ENCODE measurements at places on chromosomes 12 and 14.

DNA sequence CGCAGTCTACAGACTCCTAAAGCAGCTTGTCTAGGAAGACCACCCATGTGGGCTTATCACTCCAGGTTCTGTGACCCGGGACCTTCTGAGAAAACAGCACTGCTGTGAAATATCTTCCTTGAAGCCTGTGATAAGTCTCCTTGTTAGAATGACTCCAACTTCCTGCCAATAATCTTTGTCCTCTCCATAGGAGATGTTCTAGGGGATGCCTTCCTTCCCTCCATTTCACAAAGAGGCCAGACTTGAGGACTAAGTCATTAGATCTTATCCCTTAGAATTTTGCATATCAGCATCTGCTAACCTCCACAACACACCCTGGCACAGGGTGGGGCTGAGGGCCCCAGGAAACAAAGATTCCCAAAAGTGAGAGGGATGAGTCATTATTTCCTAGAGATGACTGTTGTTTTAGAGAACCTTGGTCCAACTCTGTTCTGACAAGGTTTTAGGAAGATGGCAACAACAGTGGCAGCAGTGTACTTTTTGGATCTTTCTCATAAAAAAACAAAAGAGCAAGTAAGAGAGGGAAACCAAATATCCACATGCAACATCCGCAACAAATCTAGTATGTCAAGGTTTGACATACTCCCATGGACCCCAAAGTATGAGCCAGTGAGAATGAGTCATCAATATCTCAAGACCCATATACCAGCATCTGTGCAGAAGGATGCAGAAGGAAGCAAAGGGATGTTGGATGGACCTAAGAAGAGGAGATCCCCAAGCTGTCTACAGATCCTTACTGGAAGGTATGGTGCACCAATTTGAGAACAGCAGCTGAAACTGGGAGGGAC lies 6.0 kb downstream of the LTB4R start:
- no peak for DNase-seq

GRCh38 chr12:39902821-39903220 lies 203.1 kb downstream of the SLC2A13 start:
- no peak for DNase-seq

GRCh38 chr14:57182760-57183503 lies 85.8 kb downstream of the EXOC5 start:
- no peak for DNase-seq

- no peak for DNase-seq
Measured at GRCh38 chr14:23182372-23183157, 895 bp downstream of the SLC7A8 start.

- DNase-seq: no peak
Measured at GRCh38 chr12:1932264-1932777, 13.9 kb upstream of the CACNA2D4 start.

DNA sequence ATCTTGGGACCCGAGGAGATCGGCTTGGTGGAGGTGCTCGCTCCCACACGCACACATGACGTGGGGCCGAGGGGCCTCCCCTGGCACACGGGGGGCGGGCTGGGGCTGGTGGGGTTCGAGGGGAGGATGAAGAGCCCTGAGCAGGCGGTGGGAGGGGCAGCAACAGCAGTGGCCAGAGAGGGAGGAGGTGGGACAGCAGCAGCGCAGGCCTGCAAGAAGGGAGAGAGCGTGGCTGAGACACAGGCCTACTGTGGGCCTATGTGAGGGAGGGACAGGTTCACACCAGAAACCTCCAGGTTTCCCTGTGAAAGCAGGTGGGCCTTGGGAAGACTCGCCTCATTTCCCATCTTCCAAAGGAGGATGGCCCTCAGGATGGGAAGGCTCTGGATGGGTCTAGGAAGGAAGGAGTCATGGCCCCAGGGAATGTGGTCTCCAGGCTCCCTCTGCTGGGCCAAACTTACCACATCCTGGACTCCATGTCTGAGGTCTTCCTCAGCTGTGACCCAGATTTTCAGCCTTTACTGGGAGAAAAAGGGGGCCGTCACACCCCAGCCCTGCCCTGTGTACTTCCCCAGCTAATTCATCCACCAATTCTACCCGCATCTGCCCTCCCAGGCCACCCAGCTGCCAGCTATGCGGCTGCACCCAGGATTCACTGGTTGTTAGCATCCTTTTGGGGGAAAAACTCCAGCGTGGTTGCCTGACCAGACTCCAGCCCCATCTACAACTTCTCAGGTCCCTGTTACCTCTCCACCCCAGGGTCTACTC lies 2.8 kb downstream of the PIANP start:
- no peak for DNase-seq

GRCh38 chr12:62868820-62869219 lies 66.1 kb downstream of the PPM1H start:
- no peak for DNase-seq

DNA sequence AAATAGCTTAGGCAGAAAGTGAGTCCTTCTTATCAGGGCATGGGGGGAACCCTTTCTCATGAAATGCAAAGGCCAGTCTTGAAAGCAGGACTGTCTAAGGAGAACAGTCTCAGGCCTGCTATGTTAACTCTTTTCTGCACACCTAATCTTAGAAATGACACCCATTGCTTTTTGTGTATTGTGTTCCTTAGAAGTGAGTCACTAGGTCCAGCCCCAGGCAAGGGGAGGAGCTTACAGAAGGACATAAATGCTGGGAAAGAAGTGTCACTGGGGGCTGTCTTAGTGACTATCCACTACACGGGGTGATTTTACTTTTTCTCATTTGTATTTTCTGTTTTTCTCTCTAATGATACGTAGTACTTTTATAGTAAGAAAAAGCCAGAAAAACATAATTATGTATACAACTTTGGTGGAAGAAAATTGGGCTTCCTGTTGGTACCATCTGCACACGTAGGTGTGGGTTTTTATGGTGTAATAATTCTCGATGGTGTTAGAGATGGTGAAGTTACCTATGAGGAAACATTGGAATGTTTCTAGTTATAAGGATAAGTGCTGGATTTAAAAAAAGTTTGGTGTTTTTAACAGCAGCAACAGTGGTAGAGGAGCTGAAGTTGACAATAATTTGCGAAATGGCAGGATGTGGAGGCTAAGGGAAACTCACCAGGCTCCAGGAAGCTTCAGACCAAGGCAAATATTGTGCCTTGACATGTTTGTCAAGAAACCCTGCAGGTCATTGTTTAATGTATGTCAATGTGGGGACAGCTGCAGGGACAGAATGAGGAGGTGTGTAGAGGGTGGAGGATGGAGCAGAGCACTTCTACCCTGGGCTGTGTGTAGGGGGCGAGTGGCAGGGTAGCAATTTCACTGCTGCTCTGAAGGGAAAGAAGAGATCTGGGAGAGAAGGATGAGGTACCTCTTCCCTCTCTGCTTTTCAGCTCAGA lies 214.9 kb downstream of the KTN1 start:
- no peak for DNase-seq

- DNase-seq: no peak
Measured at GRCh38 chr12:108090107-108090899, 38.8 kb upstream of the WSCD2 start.

- DNase-seq: no peak
Measured at GRCh38 chr12:92879698-92880322, 49.3 kb downstream of the EEA1 start.

DNA sequence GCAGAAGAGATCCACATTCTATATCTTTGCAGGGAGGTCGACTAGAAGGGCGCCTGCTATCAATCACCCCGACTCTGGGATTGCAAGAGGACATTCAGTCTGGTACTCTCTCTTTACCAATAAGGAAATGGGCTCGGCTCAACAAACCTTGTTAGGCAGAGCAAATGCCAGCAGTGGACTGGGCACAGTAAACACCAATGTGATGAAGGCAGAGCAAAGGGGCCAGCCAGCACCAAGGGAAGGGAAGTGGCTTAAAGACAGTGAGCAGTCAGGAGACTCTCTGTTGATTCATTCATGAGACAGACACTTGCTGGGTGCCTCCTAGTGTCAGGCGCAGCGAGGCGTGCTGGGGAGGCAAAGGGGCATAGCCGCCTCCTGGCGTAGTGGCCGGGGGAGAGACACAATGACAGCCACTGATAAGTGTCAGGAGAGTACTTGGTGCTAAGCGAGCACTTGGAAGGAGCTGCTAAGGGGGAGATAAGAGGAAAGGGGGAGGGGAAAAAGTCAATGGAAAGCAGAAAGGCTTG lies 34.1 kb downstream of the TMCC3 start:
- no peak for DNase-seq

- DNase-seq: no peak
Measured at GRCh38 chr12:13004361-13004760, 4.3 kb upstream of the HEBP1 start.

DNA sequence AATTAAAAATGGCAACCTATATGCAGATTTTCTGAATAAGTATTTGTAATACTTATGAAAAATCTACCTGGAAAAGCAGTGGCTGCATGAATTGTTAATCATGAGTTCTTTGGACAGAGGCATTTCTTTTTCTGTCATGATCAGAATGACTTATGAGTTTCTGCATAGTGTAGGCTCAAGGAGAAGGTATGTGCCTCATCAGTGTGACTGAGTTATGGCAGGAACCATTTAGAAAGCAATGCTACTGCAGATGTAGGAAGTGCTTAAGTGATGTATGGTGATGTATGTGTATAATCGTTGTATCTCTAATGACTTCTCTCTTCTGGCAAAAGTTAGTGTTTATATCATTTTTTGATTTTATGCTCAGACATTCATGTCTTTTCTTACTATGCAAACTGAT lies 816.4 kb upstream of the FBXO33 start:
- DNase-seq: no peak

- no peak for DNase-seq
Measured at GRCh38 chr12:75047885-75048525, 161.6 kb downstream of the KCNC2 start.

GRCh38 chr12:80485222-80485987 lies 41.4 kb downstream of the PTPRQ start:
- DNase-seq: no peak

GRCh38 chr12:24555730-24556129 lies 393.2 kb downstream of the BCAT1 start:
- no peak for DNase-seq

DNA sequence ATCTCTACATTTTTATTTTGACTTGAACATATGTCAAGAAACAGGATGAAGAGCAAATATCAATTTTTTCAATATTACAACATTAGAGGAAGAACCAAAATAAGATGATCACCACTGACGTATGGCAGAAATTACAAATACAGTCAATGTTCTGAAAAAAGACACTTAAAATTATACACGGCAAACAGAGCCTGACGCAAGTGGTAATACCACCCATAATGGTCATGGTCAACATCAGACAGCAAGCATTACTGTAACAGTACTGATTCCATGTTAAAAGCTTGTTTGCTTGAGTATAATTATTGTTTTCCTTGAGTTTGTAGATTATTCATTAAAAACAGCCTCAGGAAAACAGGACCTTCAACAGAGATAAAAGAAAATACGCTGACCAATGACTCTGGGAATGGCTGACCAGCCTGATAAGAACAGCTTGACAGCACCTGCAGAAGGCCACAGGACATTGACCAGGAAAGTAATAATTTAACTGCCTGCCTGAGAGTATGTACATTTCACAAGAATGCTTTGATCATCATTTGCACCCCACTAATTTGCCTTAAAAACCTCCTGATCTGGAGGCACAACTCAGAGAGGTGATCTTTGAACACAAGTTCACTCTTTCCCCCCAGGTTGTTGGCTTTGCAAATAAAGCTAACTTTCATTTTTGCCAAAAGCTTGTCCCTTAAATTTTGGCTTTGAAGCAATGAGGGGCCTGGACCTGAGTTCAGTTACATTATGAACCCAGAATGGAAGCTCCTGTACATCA lies 187.3 kb downstream of the IPO8 start:
- no peak for DNase-seq

DNA sequence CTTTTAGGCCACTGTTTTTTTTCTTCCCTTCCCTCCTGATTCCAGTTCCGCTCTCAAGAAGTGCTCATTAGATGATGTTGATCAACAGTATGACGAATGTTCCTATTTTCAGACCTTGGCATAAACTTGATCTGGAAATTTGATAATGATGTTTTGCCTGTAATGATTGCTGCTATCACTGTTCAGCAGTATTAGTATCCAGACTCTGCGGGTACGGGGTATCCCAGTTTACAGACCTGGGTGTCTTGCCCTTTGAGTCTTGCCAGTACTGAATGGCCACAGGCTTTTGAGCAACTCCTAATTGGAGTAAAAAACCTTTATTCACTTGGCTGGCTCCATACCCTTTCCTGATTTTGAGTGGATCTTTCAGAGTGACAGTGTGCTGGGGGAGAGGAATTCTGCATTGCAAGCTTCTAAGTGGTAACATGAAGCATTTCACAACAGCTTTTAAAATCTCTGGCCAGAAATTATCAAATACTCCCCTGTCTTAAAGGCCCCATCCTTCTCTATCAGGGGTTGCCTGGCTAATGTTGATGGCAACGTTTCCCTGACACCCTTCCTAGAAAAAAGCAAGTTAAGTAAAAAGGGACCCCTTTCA lies 5.9 kb upstream of the ASB8 start:
- DNase-seq: no peak

DNA sequence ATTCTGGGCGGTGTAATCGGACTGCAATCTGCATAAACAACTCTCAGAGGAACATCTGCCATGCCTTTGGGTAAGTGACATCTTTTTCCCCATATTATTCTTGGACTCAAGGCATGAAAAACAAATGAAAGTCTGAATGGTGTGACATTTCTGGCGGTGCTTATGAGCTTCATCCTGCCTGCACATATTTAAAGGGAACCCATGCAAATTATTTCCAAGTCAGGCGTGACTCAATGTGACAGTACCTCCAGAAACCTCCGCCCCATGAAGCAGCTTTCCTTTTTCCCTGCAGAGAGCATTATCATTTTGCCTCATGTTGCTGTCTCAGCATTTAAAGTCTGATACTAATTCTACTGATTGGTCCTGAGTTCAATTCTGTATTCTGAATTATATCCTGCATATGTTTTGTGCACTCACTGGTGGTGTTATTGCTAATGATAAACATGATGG lies 585.4 kb downstream of the SNAPC1 start:
- DNase-seq: no peak

Data from stimulated activated CD8-positive, alpha-beta memory T cell treated with anti-CD3 and anti-CD28 coated beads, Interleukin-12 subunit alpha, Interleukin-12 subunit beta, amount 100 ng/mL, for 4 hours (primary cell).